T-cell (primary cell): ENCODE measurements at places on chromosomes 2 and 18. TPM values are rescaled to one million over a fixed set of nuclear protein-coding genes. Genes with fewer than 3 reads are reported as not detected.

The RAB6C gene
- total RNA-seq, result not detected

The SCN9A gene
- 0.03 TPM for total RNA-seq

The DNAH7 gene
- not detected for total RNA-seq

The VAMP5 gene
- total RNA-seq, result 34.6 TPM

The CNPPD1 gene
- total RNA-seq, result 57.6 TPM

The KCNF1 gene
- total RNA-seq, result not detected

The TSPYL6 gene
- total RNA-seq, result not detected

The ITGA4 gene
- 318 TPM for total RNA-seq
